ENCODE measurements at places on chromosomes 1 and 21.

- no peak for DNase-seq
These were observed 80.3 kb upstream of the ZNF281 start for GRCh38 chr1:200490183-200490582.

- DNase-seq = peak; percentile 40
These were observed 17.1 kb upstream of the TMEM9 start for GRCh38 chr1:201171063-201172036.

GRCh38 chr1:6414443-6414844, 5.3 kb downstream of the HES2 start:
- DNase-seq = peak; percentile 68

DNA sequence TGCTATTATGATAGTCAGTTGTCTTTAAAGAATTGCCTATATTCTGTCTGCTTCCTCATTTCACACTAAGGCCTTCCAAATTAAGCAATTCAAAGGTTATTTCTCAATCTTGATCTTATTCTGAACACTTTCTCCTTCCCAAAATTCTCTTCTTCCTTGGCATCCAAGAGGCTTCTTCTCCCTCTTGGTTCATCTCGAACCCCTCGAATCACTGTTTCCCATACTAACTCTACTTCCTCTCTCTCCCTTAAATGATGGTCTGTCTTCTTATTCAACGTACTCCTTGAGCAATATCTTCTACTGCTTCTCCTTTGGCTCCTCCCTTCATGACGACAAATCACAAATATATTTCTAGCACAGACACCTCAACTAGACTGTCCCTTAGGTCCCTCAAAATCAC, 4.5 kb downstream of the COPA start:
- no peak for DNase-seq

DNA sequence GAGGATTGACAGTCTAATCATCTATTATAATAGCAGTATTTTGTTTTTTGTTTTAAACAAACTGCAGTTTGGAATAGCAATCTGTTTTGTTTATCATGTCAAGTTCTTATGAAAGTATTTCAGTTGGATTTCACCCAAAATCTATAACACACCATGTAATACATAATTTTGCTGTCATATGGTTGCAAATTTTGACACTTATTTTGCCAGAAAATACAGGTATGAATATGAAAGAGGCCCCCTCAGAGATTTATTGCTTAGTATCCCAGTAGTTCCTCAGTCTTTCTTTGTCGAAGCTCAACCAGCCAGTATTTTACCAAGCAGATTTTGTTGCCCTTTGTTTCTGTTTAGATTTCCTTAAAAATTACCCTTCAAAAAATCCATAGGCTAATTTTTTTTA, 317.5 kb upstream of the CXADR start:
- DNase-seq = no peak

- no peak for DNase-seq
These were observed 25.2 kb downstream of the PSEN2 start for GRCh38 chr1:226895644-226896043.

GRCh38 chr1:181405584-181405983, 77.7 kb upstream of the CACNA1E start:
- DNase-seq = no peak

- DNase-seq = no peak
These were observed 13.8 kb downstream of the TMCC2 start for GRCh38 chr1:205241366-205242030.

GRCh38 chr1:28392027-28392652, 22.6 kb downstream of the PHACTR4 start:
- DNase-seq = no peak

DNA sequence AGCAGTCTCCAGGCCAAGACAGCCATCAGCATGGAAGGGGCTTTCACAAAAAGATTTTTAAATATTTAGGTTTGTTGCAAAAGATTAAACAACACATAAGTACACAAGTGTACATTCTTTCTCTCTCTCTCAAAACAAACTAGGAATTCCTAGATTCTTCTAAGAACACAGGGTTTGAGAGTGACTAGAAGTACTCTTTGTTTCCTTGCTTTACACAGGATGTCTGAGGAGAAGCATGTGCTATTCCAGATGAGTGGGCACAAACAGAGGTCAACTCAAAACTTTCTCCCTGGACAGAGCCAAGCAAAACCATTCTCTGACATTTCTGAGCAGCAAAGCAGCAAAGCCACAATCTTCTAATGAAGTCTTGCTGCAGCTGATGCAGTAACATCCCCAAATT, 210.6 kb upstream of the HOOK1 start:
- DNase-seq = no peak

- no peak for DNase-seq
These were observed 126.6 kb upstream of the IFFO2 start for GRCh38 chr1:19083081-19083480.

DNA sequence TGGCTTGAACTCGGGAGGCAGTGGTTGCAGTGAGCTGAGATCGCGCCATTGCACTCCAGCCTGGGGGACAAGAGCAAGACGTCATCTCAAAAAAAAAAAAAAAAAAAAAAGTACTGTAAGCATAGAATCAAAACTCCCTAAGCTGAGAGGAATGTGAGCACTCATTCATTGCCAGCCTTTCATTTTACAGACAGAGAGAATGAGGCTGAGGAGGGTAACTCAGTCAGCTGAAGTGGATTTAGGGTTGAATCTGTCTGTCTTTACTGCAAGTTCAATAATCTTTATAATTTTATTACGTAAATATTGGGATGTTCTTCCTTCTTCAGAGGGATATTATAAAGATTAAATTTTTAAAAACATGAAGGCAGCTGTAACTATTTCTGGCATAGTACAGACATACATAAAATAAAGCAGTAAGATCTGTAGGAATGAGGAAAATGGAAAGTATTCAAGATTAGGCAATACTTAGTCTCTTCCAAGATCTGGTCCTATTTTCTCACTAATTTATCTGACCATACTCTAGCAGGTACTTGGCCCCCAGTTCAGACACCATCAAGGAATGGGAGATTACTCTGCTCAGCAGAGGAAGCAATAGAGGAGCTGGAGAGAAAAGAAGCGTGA, 24.1 kb upstream of the MNDA start:
- DNase-seq = no peak

DNA sequence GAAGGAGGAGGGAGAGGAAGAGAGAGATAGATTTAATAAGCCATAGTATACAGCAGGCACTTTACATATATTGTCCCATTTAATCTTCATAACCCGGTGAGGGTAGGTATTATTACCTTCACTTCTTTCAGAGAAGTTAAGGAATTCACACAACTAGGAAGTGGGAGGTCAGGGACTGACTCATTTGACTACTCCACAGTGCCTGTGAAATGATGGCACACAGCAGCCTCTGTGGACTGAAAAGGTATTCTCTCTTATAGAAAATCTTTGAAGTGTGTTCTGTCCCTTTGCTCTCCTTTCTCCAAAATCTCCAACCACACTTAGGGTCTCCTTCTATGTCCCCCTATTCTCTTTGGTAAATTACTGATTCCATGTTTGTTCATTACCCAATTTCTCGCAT, 23.9 kb downstream of the PALMD start:
- no peak for DNase-seq

GRCh38 chr1:87956750-87957149, 628.1 kb downstream of the LMO4 start:
- DNase-seq = no peak

- DNase-seq = no peak
These were observed 46.5 kb downstream of the TP73 start for GRCh38 chr1:3698660-3699408.

DNA sequence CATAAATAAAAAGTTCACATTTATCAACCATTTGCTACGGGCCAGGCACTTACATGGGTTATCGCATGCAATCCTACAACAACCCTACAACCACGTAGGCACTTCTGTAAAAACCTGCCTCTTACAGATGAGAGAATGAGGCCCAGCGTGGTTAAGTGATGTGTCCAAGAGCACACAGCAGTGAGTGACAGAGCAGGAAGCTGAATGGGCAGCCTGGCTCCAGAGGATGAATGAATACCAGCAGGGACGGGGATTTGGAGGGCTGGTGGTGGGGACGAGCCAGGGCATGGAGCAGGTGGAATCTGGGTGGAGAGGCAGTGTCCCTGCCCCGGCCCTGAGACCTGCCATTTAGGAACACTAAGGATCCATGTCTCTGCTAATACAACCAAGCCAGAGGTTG, 35.5 kb downstream of the SYF2 start:
- DNase-seq = no peak

GRCh38 chr1:41507110-41507720, 22.7 kb upstream of the EDN2 start:
- no peak for DNase-seq

DNA sequence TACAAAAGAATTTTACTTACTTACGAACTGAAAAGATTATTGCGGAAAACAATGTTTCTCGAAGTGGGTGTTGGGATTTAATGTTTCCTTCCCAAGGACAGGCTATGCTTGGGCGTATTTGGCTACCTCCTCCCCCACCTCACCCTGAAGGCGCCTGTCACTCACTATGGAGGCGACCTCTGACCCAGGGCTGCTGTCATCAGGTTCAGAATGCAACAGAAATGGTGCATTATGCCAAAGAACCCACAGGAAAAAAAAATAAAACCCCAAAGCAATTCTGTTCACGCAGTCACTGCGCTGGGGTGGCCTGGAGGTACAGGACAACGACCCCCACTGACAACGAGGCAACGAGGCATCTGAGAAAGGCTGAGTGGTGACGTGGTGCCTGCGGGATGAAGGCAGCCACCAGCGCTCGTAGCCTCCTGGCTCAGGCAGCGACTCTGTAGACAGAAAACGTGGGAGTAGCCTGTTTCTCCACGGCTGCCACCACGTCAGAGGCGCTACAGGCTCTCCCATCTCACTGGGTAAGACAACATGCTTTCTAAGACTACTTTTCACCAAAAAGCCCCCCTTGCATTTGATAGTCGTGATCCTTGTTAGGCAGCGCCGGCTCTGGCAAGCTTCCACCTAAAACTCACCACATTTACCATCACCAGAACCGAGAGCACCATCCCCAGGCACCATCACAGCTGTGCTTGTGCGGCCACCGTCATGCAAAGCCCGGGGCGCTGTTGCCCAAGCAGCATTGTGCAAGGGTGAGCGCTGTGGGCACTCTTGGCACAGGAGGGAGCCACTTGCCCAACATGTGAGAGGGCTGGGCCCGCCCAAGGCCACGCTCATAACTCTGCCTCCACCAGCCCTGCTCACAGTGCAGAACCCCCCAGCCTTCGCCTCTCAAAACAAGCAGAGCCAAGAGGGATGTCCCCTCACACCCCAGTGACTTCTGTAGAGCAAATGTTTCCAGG, 14.3 kb downstream of the NADK start:
- no peak for DNase-seq

DNA sequence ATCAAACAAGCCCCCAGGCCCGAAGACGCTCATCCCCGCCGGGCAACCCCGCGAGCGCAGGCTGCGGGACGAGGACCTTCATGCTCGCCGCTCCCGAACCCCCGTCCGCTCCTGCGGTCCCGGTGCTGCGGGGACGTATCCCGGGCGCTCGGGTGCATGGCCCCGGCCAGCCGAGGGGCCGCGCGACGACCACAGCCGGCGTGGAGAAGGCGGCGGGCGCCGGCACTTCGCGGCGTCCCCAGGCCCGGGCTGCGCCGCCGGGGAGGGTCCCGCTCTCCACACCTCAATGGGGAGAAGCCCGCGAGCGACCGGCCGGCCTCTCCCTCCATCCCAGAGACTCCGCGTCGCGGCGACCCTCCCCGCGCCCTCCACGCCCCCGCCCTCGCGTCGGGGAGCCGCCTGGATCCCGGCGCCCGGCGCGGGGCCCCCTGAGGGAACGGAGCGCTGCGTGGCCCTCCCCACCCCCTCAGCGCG, 401 bp downstream of the ERRFI1 start:
- no peak for DNase-seq

DNA sequence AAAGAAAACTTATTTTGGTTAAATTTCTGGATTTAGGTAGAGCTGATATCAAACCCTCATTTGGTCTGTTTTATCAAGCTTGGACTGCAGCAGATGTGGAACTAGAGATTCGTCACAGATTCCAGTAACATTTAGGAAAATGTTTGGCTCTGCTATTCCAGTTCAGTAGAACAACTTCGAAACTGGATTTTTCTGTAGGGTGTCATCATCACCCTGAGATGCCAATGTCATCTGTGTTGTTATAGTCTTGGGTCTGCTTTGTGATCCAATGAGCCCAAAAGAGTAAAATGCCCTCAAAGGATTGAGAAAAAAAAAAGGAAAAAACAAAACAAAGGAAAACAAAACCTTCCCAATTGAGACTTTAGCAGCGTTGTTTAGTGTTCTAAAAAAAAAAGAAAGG, 55.4 kb downstream of the LAMC2 start:
- DNase-seq = no peak

DNA sequence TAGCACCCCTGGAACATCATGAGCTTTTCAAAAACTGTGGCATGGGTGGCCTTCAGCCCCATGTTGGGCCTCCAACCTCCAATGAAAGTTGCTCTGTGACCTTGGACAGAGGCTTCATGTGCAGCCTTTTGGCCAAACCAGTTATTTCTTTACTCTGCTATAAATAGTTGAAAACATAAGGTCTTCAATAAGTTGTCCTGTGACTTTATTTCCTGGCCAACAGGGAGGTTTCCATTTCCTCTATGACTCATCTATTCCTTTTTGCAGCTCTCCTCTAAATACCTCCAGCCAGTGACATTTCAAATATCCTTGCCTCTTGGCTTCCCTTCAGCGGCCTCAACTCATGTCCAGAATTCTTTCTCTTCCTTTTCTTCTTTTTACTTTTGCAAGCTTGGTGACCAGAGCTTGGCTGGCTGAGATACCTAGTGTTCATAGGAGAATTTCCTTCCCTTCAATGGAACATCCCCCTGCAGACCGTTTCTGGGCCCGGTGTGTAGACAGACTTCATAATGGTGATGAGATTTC, 22.7 kb upstream of the TRIM67 start:
- DNase-seq = no peak

GRCh38 chr21:22106720-22107410, 1108.7 kb downstream of the NCAM2 start:
- DNase-seq = no peak

DNA sequence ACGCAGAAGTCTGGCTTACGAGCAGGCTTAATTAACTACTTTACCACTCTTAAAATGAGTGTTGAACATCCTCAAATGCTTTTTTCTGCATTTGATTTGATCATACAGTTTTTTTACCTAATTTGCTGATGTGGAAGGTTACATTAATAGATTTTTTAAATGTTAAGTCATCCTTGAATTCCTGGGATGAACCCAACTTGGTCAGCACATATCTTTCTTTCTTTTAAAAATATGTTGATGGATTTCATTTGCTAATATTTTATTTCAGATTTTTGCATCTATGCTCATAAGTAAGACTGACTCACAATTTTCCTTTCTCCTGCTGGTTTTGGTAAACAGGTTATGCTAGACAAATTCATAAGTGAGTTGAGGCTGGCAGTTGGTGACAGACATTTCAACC, 82.9 kb downstream of the LHX4 start:
- no peak for DNase-seq

DNA sequence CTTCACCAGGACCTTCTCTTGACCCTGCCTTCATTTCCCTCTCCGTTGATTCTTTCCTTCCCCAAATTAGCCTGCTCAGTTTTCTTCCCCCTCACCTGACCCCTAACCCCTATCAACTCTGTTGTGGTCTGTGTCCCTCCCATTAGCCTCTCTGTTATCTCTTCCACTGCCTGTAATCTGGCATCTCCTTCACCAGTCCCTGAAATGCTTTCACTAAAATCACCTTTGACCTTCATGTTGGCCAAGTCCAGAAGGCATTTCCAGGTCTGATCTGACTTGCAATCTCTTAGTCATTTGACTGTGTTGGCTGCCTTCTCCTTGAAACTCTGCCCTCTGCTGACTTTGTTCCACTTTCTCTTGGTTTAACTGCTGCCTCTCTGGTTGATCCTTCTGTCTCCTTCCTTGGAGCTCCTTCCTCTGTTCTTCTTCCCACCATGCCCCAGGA, 28.2 kb downstream of the ATP8B2 start:
- peak; percentile 47 for DNase-seq

Data from GM19239 (cell line).